ENCODE measurements at places on chromosomes 2 and 18.

DNA sequence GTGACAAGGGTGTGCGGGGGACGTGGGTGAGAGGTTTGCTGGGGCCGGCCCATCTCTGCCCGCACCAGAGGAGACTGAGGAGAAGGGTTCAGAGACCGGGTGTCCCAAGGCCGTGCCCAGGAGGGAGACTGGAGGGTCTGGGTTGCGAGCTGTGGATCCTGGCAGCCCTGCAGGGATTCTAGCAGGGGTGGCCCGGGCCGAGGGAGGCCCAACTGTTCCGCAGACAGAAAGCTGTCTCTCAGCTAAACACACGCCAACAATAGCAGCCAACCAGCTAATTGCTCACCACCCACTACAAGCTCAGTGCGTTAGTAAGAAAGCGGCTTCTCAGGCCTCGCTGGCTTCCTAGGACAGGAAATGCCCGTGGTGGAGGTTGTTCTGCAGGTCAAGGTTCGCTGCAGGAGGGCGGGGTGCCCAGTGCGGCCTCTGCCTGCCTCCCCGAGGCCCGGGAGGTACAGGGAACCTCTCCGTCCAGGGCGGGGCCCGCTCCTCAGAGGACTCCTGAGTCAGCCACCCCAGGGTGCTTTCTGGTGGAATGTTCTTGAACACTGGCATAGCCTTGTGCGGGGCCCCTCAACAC lies 282.0 kb upstream of the PXDN start:
- DNase-seq: no peak

- no peak for DNase-seq
These were observed 23.4 kb upstream of the TMEM87B start for GRCh38 chr2:112031473-112032223.

GRCh38 chr2:127358044-127358443 lies 29.7 kb downstream of the MAP3K2 start:
- no peak for DNase-seq

- DNase-seq: no peak
These were observed 26.9 kb downstream of the ACADL start for GRCh38 chr2:210198326-210198725.

GRCh38 chr18:59272891-59273758 lies at the start of gene RAX:
RAX (minus strand) TSS chr18:59273454; CDS start chr18:59273206, 248 bp downstream.
- DNase-seq: no peak

DNA sequence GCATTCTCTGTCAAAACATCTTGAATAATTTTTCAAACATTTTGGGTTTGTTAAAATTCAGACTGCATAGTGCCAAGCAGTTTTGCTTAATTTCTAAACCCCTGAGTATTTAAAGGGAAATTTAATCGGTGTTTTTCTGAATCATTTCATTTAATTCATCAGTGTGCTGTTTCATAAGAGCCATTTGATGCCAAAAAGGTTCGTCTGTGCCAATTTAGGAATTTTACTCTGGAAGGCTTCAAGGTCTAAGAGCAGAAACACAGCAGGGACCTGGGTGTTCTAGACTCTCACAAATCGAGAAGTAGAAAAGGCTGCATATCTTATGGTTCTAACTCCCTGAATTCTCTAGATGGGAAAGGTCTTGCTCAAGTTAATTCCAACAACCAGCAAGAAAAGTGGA lies 311.9 kb upstream of the NT5C1B start:
- no peak for DNase-seq

DNA sequence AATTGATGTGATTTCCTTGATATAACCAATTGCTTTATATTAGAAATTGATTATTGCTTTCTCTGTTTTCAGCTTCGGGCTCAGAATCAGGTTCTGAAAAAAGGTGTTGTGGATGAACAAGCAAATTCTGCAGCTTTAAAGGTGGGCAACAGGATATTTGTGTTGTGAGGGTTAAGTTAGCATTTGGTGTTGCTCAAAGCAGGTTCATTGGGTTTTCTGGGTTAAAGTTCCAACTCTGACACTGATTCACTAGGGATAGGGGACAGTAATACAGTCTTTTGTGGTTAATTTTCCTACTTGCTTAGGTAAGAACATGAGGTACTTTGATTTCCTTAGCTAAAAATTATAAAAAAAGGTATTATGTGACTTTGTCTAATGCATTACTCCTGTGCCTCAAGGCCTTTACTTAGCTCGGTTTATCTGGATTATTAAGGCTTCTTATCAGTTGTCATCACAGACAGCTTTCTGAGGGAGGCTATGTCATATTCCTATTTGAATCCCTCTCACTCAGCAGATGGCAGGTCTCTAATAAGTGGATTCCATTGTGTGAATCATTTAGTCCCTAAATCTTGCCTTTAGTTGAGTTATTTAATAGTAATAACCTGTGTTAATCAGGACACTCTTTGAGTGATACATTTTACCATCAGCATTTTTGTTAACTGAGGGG lies 78.9 kb upstream of the STON1 start:
- DNase-seq: no peak

DNA sequence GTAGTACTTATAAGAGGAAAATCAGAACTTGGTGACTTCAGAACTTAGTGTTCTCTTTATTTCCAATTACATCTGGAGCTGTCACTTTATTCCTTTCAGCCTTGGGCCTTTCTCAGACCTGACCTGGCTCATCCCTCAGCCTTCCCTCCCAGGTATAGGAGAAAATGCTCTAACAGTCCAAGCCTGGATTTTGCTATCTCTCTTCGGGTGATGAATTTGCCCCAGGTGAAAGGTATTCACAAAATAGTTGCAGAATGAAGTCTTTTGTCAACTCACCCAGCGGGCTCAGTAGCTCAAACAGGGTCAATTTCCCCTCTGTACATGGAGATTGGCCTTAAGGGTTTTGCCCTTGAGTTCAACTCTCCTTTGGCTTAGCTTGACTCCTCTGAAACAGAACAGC lies 12.0 kb downstream of the NRP2 start:
- DNase-seq: no peak
